ENCODE measurements at places on chromosomes 3 and 15. TPM values are rescaled to one million over a fixed set of nuclear protein-coding genes. Genes with fewer than 3 reads are reported as not detected.

FRMD5 gene
- polyA plus RNA-seq: 0.51 TPM

DNA sequence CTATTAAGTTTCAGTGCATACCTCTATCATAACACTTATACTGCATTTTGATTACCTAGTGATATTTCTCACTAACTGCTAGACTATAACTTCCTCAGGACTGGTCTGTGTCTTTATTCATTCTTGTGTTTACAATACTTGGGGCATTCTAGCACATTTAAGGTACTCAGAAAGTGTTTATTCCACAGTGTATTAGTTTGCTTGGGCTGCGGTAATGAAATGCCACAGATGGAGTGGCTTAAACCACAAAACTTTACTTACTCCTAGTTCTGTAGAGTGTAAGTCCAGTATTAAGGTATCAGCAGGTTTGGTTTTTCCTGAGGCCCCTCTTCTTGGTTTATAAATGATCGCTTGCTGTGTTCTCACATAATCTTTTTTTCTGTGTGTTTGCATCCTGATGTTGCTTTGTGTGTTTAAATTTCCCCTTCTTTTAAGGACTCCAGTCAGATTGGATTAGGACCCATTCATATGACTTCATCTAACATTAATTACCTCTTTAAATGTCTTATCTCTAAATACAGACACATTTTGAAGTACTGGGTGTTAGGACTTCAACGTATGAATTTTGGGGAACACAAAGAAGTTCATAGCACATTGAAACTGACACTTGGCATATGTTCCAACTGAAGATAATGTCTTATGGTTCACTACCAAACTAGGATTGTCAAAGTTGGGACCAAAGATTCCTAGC, 23.9 kb downstream of the RNF111 start:
- DNase-seq: no peak

DNA sequence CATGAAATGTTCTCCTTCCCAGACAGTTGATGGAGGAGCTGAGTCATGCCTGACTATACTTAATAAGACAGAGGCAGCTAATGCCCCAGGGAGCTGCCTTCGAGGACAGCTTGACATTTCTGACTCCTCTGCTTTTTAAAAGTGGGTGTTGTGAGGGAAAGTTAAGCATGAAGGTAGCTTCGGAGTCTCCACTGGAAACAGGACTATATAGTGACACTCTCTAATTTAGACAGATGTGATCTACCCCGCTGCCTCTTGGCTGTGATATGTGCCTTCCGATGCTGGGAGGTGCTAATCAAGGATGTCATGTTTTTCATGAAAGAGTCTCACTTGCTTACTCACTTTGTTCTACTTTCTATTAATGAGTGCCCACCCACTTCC, 72.7 kb downstream of the IL1RAP start:
- DNase-seq: no peak

GRCh38 chr3:51938780-51939425, 2.8 kb downstream of the RRP9 start:
- DNase-seq: no peak

- DNase-seq: peak; percentile 82
These were observed 61.9 kb downstream of the CTDSPL start for GRCh38 chr3:37923569-37924040.

DNA sequence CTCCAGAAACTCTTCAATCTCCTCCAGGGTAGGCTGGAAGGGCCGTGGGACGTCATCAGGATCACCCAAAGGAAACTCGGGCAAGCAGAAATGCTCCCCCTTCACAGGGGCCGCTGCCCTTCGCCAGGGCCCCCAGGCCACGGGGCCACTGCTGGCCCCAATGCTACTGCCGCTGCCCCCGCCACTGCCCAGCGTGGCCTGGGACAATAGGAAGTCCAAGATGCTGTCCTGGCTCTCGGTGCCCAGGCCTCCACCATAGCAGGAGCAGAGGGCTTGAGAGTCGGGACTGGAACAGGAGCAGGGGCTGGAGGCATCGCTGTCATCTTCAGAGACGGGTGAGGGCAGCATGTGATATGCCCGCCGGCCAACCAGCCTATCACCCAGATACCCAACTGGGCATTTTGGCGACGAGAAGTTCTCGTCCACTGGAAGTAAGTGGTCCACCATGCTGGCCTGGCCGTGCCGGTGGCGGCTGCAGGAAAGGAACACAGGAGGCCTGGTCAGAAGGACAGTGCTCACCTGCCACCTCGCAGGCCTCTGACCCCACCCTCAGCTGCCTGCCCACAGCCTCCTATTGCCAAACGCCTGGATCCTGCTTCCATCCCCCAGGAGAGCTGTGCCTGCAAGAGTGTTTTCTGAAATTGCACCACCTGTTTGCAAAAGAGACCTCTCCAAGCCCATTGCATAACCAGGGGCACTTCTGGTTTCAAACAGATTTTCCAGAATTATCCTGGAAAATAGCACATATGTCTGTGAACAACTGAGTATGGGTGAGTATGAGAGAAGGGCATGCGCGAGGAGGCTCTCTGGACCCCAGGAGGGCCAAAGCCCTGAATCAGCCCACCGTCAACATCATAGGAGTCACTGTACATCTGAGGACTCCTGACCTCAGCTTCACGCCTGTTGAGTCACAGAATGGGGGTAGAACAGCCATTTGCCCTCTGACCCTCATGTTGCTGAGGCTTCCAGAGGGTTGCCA, 4.4 kb downstream of the KLF15 start:
- no peak for DNase-seq

DNA sequence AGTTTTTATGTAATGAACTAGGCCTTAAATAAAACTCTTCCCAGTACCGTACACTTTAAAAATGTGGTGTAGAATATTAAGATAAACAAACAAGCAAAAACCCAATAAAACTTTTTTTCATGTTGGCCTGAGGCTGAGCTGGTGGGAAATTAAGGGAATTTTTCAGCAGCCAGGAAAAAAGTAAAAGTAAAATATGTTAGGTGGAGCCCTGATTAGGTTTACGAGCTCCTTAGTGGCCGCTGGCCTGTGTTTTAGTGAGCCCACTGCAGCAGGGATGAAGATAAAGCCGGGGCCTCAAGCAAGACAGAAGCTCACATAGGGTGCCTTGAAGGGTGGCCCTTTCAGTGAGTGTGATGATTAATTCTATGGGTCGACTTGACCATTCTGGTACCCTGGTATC, 16.1 kb upstream of the ARL14 start:
- no peak for DNase-seq

- DNase-seq: no peak
These were observed 122.6 kb upstream of the CCNL1 start for GRCh38 chr3:157282261-157283191.

GRCh38 chr15:37061996-37062395, 38.4 kb downstream of the MEIS2 start:
- no peak for DNase-seq

GRCh38 chr3:37912052-37912733, 50.5 kb downstream of the CTDSPL start:
- DNase-seq: peak; percentile 56

DNA sequence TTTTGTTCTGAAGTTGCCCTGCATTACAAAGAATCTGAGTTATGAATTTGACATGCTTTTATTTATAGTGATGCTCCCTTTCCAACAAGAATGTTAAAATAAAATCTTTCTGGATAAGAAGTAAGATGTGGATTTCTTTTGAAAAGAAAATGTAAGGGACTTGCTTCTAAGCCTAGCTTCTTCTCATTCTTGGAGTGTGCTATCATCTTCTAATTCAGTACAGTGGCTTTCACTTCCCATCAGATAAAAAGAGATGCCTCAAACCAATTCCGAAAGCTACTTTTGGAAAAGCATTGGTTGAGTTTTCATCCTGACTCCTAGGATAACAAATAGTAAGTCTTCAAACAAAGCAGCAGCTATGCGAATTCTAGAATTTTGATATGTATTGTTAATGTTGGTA, 197.0 kb upstream of the ZPLD1 start:
- DNase-seq: no peak

TPRG1 gene
- 8.3 TPM for polyA plus RNA-seq

GRCh38 chr3:122789585-122790273, 3.9 kb downstream of the HSPBAP1 start:
- DNase-seq: no peak

DNA sequence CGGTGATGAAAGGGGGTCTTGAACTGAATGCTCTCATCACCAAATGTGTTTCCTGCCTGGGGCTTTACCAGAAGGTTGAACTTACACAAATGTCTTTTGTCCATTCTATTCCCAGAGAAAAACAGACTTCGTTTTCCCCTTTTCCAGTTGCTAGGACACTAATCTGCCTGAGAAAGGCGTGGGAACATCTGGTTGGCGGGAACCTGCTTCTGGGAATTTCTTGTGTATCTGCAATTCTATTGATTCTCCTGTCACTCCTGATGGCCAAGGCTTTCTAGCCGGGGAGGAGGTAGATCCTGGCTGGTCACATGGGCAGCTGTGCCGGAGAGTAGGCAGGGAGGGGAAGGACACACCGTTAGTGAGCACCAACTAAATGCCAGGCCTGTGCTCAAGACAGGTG, 31.1 kb upstream of the CCDC174 start:
- DNase-seq: no peak

DNA sequence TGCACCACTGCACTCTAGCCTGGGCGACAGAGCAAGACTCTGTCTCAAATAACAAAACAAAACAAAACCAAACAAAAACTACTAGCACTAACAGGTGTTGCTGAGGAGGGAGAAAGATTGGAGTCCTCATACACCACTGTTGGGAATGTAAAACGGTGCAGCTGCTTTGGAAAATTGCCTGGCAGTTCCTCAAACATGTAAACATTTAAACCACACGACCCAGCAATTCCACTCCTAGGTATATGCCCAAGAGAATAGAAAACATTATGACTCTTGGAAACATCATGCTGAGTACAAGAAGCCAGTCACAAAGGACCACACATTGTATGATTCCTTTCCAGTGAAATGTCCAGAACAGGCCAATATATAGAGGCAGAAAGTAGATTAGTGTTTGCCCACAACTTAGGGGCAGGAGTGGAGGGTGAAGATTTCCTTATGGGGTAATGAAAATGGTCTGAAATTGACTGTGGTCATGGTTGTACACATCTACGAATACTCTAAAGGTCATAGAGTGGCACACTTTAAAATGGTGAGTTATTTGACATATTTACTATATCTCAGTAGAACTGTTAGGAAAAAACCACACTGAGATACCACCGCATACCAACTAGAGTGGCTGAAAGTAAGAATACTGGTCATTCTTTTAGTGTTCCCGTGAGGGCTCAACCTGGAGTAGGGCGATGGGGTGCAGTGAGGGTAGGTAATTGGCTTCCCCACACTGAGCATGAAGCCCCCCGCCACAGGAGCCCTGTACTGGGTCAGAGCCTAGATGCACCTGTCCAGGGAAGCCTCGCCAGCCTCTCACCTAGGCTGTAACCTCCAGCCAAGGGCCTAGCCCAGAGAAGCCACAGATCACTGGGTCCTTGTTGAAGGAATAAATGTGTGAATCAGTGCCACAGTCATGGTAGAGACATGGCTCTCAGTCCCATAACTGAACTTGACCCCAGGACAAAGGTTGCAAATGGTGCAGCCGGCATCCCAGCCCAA, 131.1 kb downstream of the NUP210 start:
- DNase-seq: peak; percentile 4

GRCh38 chr15:40959331-40960141, 6.3 kb downstream of the CHAC1 start:
- DNase-seq: no peak

GRCh38 chr3:162082516-162082915, 585.9 kb downstream of the OTOL1 start:
- DNase-seq: no peak

DNA sequence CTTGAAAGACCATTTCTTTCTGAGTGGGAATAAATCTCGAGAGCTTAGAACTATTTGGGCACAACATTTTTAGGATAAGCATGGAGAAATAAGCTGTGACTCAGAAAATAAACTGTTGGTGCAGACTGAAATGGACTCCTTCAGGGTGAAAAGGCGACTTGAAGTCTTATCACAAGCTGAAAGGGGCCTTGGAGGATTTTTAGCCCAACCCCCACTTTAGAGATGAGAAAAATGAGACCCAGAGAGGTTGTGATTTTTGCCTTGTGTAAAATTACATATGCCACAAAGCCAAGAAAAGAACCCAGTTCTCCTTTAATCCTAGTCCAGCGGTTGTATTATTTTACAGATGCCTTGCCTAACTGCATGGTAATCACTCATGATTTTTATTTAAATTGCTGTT, 1.5 kb downstream of the ATP1B3 start:
- no peak for DNase-seq

Measured in lung (tissue), 17 donors.